ENCODE measurements at places on chromosomes 2 and 18.

DNA sequence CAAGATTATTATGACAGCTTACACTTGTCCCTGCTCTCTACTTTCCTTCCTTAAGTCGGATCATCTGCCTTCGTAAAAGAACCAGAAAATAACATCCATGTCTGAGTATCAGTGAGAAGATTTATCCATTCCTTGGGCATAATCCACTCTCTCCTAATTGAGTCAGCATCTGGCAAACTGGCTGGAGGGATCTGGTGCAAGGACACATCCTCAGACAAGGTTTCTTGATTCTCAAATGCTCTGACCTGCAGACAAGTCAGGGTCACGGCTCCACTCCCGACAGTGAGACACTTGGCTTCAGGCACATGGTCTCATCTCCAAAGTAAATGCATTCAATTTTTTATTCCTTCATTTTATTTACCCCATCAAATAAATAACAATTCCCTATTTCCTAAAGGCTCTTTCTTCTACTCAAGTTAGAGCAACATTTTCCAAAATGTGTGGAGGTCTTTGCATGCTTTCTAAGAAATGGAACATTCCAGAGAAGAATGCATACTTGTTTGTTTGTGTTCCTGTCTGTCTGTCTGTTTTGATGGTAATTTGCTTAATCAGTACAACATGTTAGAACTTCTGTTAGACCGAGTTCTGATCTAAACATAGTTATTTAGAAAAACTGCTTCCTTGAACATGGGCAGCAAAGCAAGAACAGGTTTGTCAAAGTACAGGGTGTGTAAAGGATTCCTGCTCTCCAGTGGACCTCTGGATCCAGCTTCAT is 246.9 kb downstream of the IRS1 start:
- DNase-seq: no peak

- DNase-seq: no peak
Measured at GRCh38 chr2:222783592-222783991, 77.2 kb upstream of the ACSL3 start.

DNA sequence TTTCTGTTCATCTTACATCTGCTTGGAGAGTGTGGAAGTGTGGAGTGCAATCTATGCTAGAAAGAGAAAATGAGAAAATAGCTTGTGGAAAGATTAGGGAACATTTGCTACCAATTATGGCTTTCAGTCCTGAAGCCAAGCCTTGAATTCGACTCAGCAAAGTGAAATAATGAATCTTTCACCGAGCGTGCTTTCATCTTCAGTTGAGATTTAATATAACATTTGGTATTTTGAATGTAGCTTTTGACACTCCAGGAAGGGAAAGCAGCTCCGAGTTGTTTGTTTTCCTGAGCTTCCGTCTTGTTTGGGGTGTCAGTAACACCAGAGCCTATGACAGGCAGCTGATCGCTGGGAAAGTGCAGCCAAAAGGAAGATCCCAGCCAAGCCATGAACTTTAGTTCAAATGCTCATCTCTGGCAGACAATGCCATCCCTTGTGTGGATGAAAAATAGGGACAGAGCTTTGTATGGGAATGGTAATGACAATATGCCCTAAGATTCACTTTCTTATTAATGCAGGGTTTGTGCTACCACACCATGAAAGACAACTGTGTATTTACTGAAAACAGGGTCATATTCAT is 25.0 kb upstream of the PHLPP1 start:
- peak; percentile 73 for DNase-seq

GRCh38 chr2:190050001-190050400 is 12.5 kb downstream of the MSTN start:
- no peak for DNase-seq

DNA sequence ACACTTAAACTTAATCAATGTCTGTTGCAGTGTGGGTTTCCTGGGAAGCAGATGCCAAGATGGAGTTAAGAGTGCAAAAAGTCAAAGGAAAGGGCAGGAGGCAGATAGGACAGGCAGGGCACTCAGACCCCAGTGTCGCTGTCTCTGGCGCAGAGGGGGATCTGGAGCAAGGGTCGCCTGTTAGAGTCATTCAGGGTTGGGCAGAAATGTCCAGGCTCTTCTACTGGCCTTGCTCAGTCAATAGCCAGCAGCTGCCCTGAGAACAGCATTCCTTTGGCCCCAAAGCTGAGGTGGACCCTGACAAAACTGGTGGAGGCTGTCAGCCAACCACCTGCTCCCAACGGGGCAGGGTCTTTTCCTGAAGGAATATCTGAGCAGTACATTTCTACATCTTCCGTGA is 97.1 kb upstream of the SLC66A3 start:
- no peak for DNase-seq

DNA sequence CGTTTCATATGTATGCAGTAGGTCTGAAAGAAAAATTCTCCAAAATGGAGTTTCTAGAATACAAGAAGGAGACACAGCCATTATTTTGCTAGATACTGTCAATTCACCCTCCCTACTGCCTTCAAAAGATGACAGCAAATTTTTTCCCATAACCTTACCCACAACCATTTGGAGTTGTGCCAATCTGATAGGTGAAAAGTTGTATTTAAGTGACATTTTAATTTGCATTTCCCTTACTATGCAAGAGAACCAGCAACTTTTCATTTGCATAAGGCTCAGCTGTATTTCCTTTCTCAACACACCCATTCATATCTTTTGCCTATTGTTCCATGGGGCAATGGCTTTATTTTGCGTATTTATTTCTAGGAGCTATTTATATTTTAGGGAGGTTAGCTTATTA is 31.4 kb upstream of the IL18RAP start:
- DNase-seq: no peak

DNA sequence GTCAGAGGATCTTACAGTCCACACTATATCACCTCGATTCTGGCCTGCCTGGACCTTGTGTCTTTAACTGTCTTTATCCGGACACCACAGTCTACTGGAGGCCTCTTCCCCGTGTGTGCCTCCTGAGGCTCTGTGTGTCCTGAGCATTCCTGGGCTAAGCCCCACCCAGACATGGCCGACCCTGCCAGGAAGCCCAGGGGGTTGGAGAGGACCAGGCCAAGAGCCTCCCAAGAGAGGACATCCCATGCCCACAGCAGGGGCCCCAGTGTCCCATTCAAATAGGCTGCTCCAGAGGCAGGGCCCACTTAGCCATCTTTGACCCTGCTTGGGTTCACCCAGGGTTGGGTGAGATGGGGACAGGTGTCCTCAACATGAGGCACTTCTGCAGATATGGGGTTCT is 84.7 kb upstream of the OTOS start:
- no peak for DNase-seq

- DNase-seq: no peak
Measured at GRCh38 chr2:8086796-8087479, 594.9 kb upstream of the ID2 start.

DNA sequence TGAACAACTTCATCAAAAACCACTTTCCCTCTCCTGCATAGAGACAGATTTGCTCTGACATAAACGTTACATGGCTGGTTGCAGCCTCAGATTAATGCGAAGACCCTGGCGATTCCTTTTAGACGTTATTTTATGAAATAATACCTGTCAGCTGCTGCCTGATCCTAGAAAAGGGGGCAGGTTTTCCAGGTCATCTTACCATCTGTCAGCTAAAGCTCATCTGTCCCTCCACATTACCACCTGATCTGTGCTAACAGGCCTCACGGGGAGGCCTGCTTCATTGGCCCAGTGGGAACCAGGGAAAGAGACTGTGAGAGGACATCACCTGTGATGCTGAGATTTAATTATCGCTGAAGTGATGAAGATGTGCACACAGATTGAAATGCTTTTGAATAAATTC is 261.0 kb downstream of the ARHGAP15 start:
- DNase-seq: no peak

All from C1 segment of cervical spinal cord (tissue), 14 donors.